Endothelial cell of umbilical vein (primary cell): ENCODE measurements at places on chromosomes 5 and 9. TPM values are rescaled to one million over a fixed set of nuclear protein-coding genes. Genes with fewer than 3 reads are reported as not detected.
A peak's percentile ranks its signal among the peaks of the same experiment; 100 is the strongest.

GRCh38 chr9:88476491-88477271 is 58.3 kb upstream of the NXNL2 start:
- H3K4me1 ChIP-seq, result no peaks in the 10 kb centered on the region
- no peaks in the 10 kb centered on the region for H3K27me3 ChIP-seq
- peaks cover 7% of the 10 kb centered on the region for H3K36me3 ChIP-seq

GRCh38 chr5:33608344-33609041 is 167.7 kb downstream of the TARS1 start:
- H3K4me3 ChIP-seq, result no peak overlapping the region
- H3K27me3 ChIP-seq, result no peaks in the 10 kb centered on the region
- DNase-seq, result no peak
- H3K27ac ChIP-seq, result no peak overlapping the region
- H3K36me3 ChIP-seq, result no peaks in the 10 kb centered on the region
- no peaks in the 10 kb centered on the region for H3K4me1 ChIP-seq

DNA sequence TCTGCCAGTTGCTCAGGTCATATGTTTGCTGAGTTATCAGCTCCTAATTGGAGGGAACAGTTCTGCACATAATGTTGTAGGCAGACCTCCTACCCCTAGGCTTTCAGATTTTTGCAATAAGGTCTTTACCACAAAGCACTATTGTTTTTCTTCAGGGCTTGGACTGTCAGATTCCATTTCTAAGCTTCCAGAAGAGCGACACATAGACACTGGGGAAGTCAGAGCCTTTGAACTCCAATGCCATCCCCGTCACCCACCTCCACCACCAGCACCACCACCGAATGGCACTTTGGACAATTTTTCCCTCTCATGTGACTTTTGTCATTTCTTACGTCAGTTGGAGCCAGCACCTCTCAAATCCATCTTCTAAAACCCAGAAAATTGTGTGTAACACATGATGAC is 28.3 kb upstream of the SPRY4 start:
- H3K36me3 ChIP-seq, result no peaks in the 10 kb centered on the region
- H3K27ac ChIP-seq, result no peak overlapping the region
- H3K27me3 ChIP-seq, result no peaks in the 10 kb centered on the region

GRCh38 chr5:82911910-82912309 is 165.3 kb downstream of the TMEM167A start:
- no peak overlapping the region for H3K27ac ChIP-seq
- no peaks in the 10 kb centered on the region for H3K36me3 ChIP-seq
- no peaks in the 10 kb centered on the region for H3K27me3 ChIP-seq

GRCh38 chr9:78502566-78502965 is 205.6 kb downstream of the PSAT1 start:
- no peaks in the 10 kb centered on the region for H3K36me3 ChIP-seq
- no peak for DNase-seq
- H3K4me3 ChIP-seq, result no peak overlapping the region
- H3K27ac ChIP-seq, result no peak overlapping the region
- H3K27me3 ChIP-seq, result no peaks in the 10 kb centered on the region

GRCh38 chr9:75851917-75852316 is 38.6 kb upstream of the PCSK5 start:
- DNase-seq, result no peak
- H3K4me3 ChIP-seq, result no peak overlapping the region
- H3K4me1 ChIP-seq, result no peaks in the 10 kb centered on the region
- no peak overlapping the region for H3K27ac ChIP-seq

DNA sequence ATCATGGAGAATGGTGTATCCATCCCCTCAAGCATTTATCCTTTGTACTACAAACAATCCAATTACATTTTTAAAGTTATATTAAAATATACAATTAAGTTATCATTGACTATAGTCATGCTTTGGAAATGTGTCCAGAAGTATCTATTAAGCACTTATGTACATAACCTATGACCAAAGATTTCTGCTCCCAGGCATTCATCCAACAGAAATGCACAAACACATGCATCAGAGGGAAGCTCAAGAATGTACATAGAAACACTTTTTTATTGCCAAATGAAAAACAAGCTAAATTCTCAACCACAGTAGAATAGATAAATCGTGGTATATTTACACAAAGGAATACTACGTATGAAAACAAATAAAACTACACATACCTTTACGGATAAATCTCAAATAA is 700.5 kb upstream of the ZNF608 start:
- no peaks in the 10 kb centered on the region for H3K27me3 ChIP-seq
- no peak overlapping the region for H3K27ac ChIP-seq
- H3K4me1 ChIP-seq, result no peaks in the 10 kb centered on the region
- no peaks in the 10 kb centered on the region for H3K36me3 ChIP-seq
- H3K4me3 ChIP-seq, result no peak overlapping the region

GRCh38 chr5:112983363-112983762 is 6.8 kb downstream of the DCP2 start:
- H3K27ac ChIP-seq, result no peak overlapping the region
- no peak overlapping the region for H3K4me3 ChIP-seq
- H3K27me3 ChIP-seq, result no peaks in the 10 kb centered on the region

GRCh38 chr9:115524453-115525059 is 406.6 kb upstream of the TNC start:
- no peak overlapping the region for H3K4me3 ChIP-seq
- no peaks in the 10 kb centered on the region for H3K27me3 ChIP-seq
- no peaks in the 10 kb centered on the region for H3K4me1 ChIP-seq
- H3K27ac ChIP-seq, result no peak overlapping the region

DNA sequence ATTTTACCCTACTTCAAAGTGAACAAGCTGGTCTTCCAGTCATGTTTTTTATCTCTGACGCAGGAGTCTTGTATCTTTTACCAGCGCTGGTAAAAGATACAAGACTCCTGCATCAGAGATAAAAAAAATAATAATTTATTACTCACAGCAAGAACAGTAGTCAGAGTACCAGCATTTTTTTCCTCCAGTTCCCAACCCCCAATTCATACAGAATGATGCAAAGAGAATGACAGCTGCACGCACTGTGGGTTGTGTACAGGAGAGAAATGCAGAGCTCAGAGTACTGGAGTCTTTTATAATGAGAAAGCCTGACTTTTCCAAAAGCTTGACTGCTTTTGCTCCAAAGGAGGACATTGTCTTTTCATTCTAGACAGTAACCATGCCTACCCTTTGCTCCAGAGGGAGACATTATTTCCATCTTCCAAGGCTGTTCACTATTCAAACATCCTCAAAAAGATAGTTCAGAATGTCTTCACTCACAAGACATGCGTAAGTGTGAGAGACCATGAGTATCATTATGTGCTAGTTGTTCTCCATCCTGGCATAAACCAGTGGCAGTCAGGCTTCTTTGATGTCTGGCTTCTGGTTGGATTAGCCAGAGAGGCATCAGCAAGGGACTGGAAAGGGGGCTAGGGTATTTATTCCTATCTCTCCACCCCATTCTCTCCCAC is 14.3 kb upstream of the RANBP6 start:
- DNase-seq, result no peak
- peaks cover 8% of the 10 kb centered on the region for H3K27me3 ChIP-seq
- H3K4me3 ChIP-seq, result no peak overlapping the region
- H3K27ac ChIP-seq, result no peak overlapping the region
- no peaks in the 10 kb centered on the region for H3K4me1 ChIP-seq

GRCh38 chr5:134131165-134131564 is 16.7 kb downstream of the TCF7 start:
- DNase-seq, result no peak
- H3K36me3 ChIP-seq, result no peaks in the 10 kb centered on the region
- H3K27ac ChIP-seq, result no peak overlapping the region
- H3K4me1 ChIP-seq, result peaks cover 9% of the 10 kb centered on the region
- no peak overlapping the region for H3K4me3 ChIP-seq

DNA sequence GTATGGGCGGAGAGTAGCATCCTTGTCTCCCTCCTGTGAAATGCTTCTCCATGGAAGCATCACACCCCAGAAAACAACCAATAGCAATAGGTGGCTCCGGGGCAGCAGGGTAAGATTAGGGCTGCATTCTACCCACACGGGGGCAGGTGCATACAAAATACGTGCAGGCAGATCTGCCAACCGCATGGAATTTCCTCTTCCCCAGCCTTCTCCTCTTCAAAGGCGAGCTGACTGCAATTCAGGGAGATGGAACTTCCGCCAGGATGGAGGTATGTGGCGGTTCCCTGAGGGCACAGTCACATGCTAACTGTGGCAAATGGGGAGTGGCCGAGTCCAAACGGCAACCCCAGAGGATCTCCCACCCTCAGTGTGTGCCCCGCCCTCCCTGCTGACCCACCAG is 81.5 kb downstream of the LMNB1 start:
- H3K27me3 ChIP-seq, result no peaks in the 10 kb centered on the region
- no peaks in the 10 kb centered on the region for H3K36me3 ChIP-seq
- H3K27ac ChIP-seq, result no peak overlapping the region
- H3K4me3 ChIP-seq, result no peak overlapping the region

DNA sequence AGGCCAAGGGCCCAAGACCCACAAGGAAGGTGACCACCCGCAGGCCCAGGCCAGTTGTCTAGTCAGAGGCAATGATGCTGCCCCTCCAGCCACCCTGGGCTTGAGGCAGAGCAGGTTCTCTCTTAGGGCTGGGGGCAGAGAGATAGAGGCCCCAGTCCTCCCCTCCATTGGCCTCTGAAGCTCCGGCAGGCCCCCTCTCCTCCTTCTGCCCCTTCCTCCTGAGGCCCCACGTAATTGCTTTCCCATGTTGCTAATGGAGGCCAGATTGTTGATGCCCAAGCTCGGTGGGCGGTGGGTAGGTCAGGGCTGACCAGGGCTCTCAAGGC is 26.6 kb upstream of the ENHO start:
- DNase-seq, result no peak
- no peak overlapping the region for H3K4me3 ChIP-seq
- H3K4me1 ChIP-seq, result no peaks in the 10 kb centered on the region

DNA sequence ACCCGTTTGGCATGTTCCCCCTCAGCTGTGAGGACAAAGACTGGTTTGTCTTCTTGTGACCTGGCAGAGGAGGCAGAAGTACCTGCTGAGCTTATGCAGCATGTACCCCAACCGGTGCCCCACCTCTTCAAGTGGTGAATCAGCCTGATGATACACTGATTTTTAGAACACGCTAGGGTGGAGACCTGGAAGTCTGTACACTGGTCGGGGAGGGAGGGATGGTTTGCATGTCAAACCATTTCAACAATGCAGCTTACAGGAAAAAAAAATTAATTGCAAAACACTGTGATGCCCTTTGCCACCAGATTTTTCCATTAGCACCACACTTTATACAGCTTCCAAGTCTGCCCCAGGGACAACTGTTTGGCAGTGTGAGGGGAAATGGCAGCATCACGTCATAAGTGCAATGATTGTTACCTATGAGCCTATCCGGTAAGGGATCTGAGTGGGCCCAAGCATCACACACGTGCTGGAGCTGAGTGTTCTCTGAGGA is 155.1 kb upstream of the DMRT1 start:
- H3K27ac ChIP-seq, result peak overlapping the region; percentile 99
- no peaks in the 10 kb centered on the region for H3K36me3 ChIP-seq
- H3K4me1 ChIP-seq, result peaks cover 53% of the 10 kb centered on the region
- no peaks in the 10 kb centered on the region for H3K27me3 ChIP-seq

- H3K4me3 ChIP-seq, result no peak overlapping the region
- H3K27me3 ChIP-seq, result no peaks in the 10 kb centered on the region
- H3K4me1 ChIP-seq, result no peaks in the 10 kb centered on the region
These were observed 88.3 kb downstream of the PIK3R1 start for GRCh38 chr5:68303754-68304420.

DNA sequence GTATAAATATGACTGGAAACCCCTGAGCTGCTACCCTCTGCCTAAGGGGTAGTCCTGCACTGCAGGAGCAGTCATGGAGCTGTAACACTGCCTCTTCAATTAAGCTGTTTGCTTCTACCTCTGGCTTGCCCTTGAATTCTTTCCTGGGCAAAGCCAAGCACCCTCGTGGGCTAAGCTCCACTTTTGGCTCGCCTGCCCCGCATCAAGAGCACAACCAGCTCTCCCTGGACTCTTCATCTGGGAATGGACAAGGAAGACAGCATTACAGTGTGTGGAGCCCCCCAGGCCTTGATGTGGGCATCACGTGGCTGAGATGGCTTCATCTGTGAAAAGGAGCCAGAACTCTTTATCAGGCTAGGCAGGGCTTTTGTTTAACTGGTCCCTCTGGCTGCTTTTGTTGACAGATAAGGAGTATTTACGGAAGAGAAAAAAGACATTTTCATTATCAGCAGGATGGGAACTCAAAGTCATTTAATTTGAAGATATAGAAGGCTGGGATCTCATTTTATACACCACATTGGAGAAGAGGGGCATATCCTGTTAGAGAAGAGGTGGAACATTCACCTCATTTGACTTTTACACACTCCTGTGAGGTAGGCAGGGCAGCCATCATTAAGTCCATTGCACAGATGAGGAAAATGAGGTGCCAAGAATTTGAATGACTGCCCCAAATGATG is 137.8 kb downstream of the SEMA6A start:
- no peak overlapping the region for H3K4me3 ChIP-seq
- no peaks in the 10 kb centered on the region for H3K27me3 ChIP-seq
- no peaks in the 10 kb centered on the region for H3K4me1 ChIP-seq
- no peak for DNase-seq
- H3K27ac ChIP-seq, result no peak overlapping the region

DNA sequence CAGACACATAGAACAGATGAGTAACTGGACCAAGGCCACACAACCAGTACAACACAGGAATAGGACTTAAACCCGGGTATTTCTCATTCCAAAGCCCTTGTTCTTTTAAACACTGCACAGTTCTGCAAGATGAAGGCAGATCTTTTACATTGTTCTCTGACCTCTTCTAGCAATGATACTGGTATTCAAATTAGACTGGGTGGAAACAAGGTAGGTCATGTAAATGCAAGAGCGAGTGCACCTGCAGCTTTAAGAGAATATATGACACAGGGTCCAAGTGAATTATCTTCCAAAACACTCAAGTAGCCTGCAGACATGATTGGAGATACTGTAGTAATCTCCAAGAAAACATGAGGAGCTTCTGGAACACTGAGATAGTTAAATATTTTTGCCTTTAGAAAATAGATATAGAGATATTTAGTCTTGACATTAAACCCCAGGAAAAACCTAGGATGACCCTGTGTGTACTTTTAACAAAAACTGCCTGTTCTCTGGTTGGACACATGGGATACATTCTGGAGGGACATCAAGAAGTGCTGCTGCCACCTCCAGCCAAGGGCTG is 130.6 kb upstream of the EPB41L4A start:
- no peak overlapping the region for H3K27ac ChIP-seq
- no peak for DNase-seq
- no peaks in the 10 kb centered on the region for H3K36me3 ChIP-seq
- H3K27me3 ChIP-seq, result peaks cover 3% of the 10 kb centered on the region

FOXD4L4 gene
- total RNA-seq, result 0.15 and 0.39 TPM in 2 replicates

CNTFR gene
- total RNA-seq, result not detected in 2 replicates

BTNL9 gene
- 0.13 TPM in 1 of 2 replicates, not detected in the other for total RNA-seq

FTMT gene
- not detected in 2 replicates for total RNA-seq

SPATA9 gene
- total RNA-seq, result not detected in 2 replicates

DROSHA gene
- total RNA-seq, result 90.0 and 96.4 TPM in 2 replicates

DBH gene
- total RNA-seq, result not detected in 2 replicates

ANKRD20A1 gene
- 2.5 and 5.2 TPM in 2 replicates for total RNA-seq

HSDL2 gene
- 15.6 and 22.1 TPM in 2 replicates for total RNA-seq

TAF11L5 gene
- not detected in 2 replicates for total RNA-seq

RFESD gene
- total RNA-seq, result 1.1 and 2.0 TPM in 2 replicates
